ENCODE measurements at places on chromosomes 16 and 17. TPM values are rescaled to one million over a fixed set of nuclear protein-coding genes. Genes with fewer than 3 reads are reported as not detected.

The LPO gene
- not detected for total RNA-seq

The MYH3 gene
- total RNA-seq = not detected

The SDK2 gene
- 1.7 TPM for total RNA-seq

The KRT27 gene
- not detected for total RNA-seq

The CA5A gene
- not detected for total RNA-seq

The PRAC1 gene
- total RNA-seq = not detected

- H3K36me3 ChIP-seq = peaks cover 15% of the 10 kb centered on the region
- no peak overlapping the region for H3K27ac ChIP-seq
- H3K27me3 ChIP-seq = no peaks in the 10 kb centered on the region
- no peak for DNase-seq
Measured at GRCh38 chr16:3797904-3798811, 80.8 kb upstream of the TRAP1 start.

The SIRT7 gene
- total RNA-seq = 62.2 TPM

DNA sequence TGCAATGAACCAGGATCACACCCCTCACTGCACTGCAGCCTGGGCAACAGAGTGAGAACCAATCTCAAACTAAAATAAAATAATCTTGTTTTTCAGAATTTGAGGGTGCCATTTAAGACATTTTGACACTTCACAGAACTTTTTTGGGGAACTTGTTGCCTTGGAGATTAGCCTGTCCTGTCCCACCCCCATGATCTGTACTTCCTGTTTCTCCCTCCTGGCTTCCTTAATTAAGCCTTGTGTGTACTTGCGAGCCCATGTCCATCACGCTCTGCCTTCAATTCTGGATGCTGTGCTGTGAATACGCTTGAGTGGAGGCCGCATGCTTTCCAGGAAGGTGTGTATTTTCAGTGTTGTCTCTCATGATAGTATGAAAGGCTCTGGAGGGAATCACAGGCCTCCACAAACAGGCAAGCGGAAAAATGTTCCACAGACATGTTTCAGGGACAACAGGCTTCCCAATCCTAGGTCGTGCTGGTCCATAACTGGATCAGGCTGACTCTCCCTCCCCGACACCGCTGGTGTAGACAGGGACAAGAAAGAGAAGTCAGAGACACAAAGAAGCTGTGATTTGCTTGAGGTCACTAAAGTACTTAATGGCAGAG, 56.9 kb downstream of the NOS2 start:
- DNase-seq = no peak
- H3K36me3 ChIP-seq = no peaks in the 10 kb centered on the region
- no peak overlapping the region for H3K4me3 ChIP-seq
- no peak overlapping the region for H3K27ac ChIP-seq
- peaks cover 11% of the 10 kb centered on the region for H3K4me1 ChIP-seq

GRCh38 chr17:77778636-77779489, 179.6 kb upstream of the TNRC6C start:
- H3K27ac ChIP-seq = no peak overlapping the region
- no peaks in the 10 kb centered on the region for H3K36me3 ChIP-seq
- DNase-seq = no peak
- no peak overlapping the region for H3K4me3 ChIP-seq
- H3K27me3 ChIP-seq = peaks cover 27% of the 10 kb centered on the region

The LGALS9B gene
- total RNA-seq = 2.9 TPM

DNA sequence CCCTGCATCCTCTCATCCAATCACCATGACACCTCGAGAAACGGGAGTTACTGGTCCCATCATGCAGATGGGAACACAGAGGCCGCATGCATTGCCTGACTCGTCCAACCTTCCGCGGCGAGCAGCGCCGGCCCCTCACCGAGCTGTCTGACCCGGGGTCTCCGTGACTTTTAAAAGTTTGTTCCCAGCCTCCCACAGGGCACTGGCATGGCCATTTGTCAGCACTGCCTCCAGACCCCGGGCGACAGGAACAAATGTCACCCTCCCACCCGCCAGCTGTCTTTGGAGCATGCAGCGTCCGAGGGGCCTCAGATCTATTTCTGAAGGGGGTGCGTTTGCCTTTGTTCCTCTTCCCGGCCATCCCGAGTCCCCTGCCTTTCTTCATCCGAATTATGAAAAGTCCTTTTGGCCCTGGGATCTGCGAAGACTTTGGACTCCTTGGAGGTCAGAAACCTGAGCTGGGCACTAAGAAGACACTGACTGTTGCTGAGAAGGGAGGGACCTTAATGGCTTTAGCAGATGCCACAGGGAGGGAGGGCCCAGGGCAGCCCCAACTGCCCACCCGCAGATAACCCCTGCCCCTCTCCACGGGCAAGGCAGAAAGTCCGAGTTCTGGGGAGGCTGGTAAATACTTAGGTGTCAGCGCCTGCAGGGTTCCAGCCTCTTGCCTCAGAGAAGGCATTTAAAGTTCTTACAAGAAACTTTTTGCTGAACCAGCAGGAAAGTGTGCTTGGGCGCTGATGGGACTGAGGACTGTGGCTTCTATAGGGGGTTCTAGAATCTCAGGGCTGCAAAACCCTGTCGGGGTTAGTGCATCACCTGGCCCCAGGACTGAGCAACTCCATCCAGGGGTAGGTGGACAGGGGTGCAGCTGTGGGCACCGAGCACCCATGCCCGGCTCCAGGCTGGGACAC, 348.1 kb downstream of the FOXL1 start:
- DNase-seq = no peak
- no peaks in the 10 kb centered on the region for H3K4me1 ChIP-seq

- peak overlapping the region; percentile 99 for H3K27ac ChIP-seq
- H3K4me3 ChIP-seq = peak overlapping the region; percentile 91
- DNase-seq = no peak
- peaks cover 27% of the 10 kb centered on the region for H3K4me1 ChIP-seq
- H3K36me3 ChIP-seq = peaks cover 11% of the 10 kb centered on the region
Measured at GRCh38 chr17:28335959-28336871, 654 bp downstream of the TNFAIP1 start.

DNA sequence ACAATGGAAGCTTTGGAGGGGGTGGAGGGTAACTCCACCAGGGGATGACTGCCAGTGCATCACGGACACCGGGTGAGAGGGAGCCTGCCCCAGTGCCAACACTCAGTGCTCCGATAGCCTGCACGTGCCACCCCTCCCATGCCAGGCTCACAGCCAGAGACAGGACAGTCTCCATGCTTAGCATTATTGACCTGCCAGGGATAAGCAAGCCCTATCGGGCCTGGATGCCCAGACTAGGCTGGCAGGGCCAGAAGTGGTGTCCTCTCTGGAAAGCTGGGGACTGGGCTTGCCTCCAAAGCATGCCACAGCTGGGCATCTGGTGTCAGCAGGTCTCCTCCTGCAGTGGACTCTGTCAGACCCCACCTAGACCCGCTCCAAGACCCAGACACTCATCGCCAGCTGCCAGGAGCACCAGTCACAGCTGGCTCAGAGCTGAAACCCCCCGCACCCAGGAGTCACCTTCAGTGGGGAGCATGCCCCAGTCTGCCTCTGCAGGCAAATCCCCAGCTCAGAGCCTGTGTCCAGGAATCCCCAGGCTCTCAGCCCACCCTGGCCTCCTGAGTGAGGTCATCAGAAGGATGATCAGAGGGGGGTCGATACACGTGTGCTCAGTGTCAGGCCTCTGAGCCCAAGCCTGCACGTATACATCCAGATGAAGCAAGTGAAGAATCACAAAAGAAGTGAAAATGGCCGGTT, 1.8 kb upstream of the RHBDF1 start:
- H3K27me3 ChIP-seq = peaks cover 15% of the 10 kb centered on the region
- H3K36me3 ChIP-seq = no peaks in the 10 kb centered on the region
- DNase-seq = no peak
- H3K4me1 ChIP-seq = peaks cover 56% of the 10 kb centered on the region
- peak overlapping the region; percentile 81 for H3K27ac ChIP-seq

The NEUROD2 gene
- total RNA-seq = not detected

DNA sequence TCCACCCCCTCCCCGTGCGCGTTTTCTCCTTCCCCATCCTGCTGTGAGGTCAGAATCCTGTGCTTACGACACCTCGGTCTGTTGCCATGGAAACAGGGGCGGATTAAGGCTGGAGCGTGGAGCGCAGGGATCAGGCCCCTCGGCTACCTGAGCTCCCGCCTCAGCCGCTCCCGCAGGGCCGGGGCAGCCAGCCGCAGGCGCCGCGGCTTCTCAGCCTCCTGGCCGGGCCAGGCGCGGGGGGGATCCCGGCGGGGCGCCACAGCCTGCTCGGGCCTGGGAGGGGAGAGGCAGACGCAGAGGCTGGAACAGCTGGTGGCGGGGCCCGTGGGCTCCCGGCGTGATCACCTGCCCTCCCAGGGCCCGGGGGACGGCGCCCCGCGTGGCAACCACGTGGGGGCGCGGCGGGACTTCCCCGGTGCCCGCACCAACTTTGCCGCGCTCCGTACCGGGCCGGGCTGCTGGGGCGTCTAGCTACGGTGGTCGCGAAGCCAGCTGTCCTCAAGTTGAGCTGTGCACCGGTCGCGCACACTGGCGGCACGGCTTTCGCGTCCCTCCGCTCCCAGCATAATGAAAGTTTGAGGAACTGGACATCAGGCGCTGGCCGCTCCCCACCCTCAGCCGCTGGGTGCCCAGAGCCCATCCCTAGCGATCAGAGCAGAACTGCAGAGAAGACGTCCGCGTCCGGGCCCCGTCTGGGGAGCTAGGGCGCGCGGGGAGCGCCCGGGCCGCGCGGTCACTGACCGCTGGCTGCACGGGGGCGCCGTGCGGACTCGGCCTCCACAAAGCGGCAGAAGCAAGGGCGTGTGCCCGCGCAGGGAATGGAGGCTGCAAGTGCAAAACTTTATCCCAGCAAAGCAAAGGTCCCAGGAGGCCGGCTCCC, 1.2 kb downstream of the RTN4RL1 start:
- DNase-seq = no peak
- no peaks in the 10 kb centered on the region for H3K36me3 ChIP-seq
- H3K27ac ChIP-seq = peak overlapping the region; percentile 20

DNA sequence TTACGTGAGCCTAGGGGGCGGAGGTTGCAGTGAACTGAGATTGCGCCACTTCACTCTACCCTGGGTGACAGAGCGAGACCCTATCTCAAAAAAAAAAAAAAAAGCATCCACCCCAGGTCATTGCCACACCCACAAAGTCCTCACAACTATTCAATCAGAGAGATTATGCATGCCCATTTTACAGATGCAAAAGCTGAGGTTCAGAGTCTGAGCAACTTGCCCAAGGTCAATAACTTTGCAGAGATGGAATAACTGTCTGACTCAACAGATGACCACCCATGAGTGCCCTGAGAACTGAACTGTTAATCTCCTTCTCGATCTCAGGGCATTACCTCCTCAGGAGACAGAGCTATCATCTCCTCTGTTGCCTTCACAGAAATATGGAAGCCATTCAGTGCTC, 5.5 kb upstream of the TMEM114 start:
- no peak overlapping the region for H3K4me3 ChIP-seq
- H3K4me1 ChIP-seq = no peaks in the 10 kb centered on the region
- no peaks in the 10 kb centered on the region for H3K27me3 ChIP-seq
- no peak overlapping the region for H3K27ac ChIP-seq
- DNase-seq = no peak
- H3K36me3 ChIP-seq = no peaks in the 10 kb centered on the region

- H3K27me3 ChIP-seq = no peaks in the 10 kb centered on the region
- DNase-seq = no peak
- H3K4me3 ChIP-seq = no peak overlapping the region
- no peaks in the 10 kb centered on the region for H3K36me3 ChIP-seq
Measured at GRCh38 chr16:86357303-86357702, 153.0 kb upstream of the FOXF1 start.

GRCh38 chr16:9238346-9238745, 146.9 kb downstream of the HAPSTR1 start:
- DNase-seq = no peak
- H3K4me1 ChIP-seq = no peaks in the 10 kb centered on the region

The IL17C gene
- total RNA-seq = not detected

DNA sequence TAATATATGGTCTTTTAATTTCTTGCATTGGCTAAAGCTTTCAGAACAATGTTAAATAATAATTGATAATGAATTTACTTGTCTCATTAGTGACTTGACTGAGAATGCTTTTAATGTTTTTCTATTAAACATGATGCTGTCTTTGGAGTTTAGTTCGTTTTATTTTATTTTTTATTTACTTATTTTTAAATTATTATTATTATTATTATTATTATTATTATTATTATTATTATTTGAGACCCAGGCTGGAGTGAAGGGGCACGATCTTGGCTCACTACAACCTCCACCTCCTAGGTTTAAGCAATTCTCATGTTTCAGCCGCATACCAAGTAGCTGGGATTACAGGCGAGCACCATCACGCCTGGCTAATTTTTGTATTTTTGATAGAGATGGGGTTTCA, 4.4 kb downstream of the OR3A3 start:
- H3K27ac ChIP-seq = no peak overlapping the region
- no peak for DNase-seq
- H3K4me3 ChIP-seq = no peak overlapping the region
- H3K27me3 ChIP-seq = peaks cover 6% of the 10 kb centered on the region
- H3K36me3 ChIP-seq = no peaks in the 10 kb centered on the region

The GINS3 gene
- 7.8 TPM for total RNA-seq

The CDRT4 gene
- 3.6 TPM for total RNA-seq

Measured in esophagus squamous epithelium (tissue), 5 donors.